Mesendoderm (in vitro differentiated cells): ENCODE measurements at places on chromosomes 5 and 9.
A peak's percentile ranks its signal among the peaks of the same experiment; 100 is the strongest.

- DNase-seq: no peak
Observed at GRCh38 chr9:35608221-35608620, 3.2 kb downstream of the TESK1 start.

GRCh38 chr5:33890131-33891032 is 1.4 kb downstream of the ADAMTS12 start:
- DNase-seq: peak; percentile 54

GRCh38 chr5:88808153-88808552 is 74.8 kb downstream of the MEF2C start:
- DNase-seq: no peak

- DNase-seq: peak; percentile 61
Observed at GRCh38 chr5:146706321-146706972, 172.1 kb downstream of the PPP2R2B start.

GRCh38 chr5:65775476-65775875 is 53.5 kb downstream of the NLN start:
- peak; percentile 52 for DNase-seq

GRCh38 chr5:154395407-154396106 is 50.2 kb upstream of the SAP30L start:
- DNase-seq: peak; percentile 82

DNA sequence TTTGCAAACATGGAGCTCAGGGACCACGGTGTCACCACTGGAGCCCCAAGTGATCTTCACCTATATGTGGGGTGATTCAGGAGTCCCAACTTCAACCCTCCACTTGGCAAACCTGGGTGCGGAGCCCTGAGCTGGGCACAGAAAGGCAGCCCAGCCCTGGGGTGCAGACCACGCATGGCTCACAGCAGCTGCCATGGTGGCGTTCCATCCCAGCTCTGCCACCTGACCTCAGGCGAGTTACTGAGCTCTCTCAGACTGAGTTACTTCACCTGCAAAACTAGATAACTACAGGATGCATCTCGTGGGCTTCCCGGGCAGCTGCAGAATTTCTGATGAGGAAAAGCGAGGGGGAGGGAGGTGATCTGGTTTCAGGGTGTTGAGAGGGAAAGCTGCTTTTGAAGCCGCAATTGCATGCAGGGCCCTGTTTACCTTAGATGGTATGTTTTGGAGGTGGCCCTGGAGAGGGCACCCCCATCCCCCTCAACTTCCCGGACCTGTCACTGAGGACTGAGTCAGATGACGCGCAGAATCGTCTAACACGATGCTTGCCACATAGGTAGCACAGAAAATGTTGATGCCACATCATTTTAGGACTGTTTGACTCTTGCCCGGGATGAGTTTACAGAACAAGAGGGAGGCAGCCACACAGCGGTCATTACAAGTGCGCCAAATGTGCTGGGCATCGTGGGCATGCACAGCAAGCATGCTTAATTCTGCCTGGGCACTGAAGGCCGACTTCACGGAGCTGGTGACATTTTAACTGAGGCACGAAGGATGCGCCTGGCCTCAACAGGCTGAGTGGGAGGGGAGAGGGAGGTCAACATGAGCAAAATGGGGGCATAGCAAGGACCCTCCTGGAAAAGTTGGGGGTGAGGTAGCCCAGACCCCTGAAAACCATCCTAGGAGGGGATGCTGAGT is 154.6 kb downstream of the COL23A1 start:
- DNase-seq: no peak

- no peak for DNase-seq
Observed at GRCh38 chr9:78707481-78707991, 410.6 kb downstream of the PSAT1 start.

DNA sequence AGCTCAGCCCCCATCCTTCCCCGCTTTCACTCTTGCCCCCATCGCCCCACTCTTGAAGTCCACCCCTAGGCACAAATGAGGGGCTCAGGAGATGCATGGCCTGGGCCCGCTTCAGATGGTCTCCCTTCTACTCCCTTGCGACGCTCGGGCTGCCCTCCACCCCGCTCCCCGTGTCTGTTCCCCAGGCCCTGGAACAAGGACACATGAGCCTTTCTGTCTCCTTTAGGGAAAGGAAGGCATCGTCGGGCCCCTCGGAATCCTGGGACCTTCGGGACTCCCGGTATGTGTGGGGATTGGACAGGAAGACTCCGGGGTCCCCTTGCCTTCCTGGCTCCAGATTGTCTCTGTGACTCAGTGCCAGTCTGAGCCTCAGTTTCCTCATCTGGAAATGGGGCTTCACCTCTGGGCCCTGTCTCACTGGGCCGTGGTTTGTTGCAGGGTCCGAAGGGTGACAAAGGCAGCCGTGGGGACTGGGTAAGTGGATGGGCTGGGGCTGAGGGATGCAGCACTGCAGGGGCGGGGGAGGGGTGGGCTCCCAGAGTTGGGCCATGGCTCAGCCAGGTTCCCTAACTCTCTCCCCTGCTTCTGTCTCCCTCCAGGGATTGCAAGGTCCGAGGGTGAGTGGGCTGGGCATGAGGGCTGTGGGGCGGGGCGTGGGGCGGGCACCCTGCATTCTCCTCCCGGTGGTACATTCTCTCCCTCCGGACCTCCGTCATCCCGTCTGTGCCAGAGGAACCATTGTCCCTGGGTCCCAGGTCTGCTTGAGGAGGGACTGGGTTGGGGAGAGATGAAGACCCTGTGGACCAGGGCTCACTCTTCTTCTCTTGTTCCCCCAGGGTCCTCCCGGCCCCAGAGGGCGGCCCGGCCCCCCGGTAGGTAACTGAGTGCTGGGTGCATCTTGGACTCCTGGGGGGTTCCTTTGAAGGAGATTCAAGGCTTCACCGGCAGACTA is 21.8 kb upstream of the ORM1 start:
- no peak for DNase-seq

DNA sequence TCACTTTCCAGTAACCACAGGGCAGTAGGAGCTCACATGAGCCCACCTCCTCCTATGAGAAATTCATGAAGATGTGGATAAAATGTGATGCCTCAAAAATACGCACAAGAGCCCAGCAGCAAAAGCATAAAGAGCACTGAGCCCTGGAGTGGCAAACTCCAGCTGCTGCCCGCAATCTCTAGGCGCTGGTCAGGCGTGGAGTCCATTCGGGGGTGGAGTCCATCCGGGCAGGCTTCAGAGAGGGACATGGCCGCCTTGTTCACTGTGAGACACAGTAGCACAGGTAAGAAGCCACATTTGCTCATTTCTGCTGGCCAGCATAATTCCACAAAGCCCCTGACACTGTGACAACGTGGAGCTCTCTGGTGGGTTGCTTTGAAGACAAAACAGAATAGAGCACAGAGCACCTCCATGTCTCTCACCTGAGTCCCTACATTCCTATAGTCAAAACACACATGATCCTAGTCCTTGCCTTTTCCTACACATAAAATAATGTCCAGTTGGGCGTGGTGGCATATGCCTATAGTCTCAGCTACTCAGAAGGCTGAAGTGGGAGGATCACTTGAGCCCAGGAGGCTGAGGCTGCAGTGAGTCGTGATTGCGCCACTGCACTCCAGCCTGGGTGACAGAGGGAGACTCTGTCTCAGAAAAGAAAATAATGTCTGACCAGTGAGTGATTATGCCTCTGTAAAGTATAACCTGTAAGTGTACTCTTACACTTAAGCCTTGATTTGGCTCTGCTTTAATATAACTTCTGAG is 365.2 kb downstream of the GADD45G start:
- DNase-seq: no peak

DNA sequence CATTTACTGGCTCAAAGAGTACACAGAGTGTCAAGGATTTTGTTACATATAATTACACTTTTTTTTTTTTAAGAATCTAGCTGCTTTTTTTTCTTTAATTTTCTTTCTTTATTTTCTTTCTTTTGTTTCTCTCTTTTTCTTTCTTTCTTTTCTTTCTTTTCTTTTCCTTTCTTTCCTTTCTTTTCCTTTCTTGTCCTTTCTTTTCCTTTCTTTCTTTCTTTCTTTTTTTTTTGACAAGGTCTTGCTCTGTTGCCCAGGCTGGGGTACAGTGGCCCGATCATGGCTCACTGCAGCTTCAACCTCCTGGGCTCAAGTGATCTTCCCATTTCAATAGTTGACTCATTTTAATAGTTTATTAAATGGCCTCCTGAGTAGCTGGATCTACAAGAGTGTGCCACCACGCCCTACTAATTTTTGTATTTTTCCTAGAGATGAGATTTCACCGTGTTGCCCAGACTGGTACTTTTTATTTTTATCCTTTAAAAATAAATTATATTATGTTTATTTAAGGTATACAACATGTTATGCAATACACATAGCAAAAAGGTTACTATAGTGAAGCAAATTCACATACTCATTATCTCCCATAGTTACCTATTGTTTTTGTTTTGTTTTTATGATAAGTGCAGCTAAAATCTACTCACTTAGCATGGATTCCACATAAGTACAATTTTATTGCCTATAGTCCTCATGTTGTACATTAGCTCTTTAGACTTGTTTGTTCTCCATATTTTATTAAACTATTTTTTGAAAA is 381.5 kb upstream of the KLF4 start:
- DNase-seq: no peak

DNA sequence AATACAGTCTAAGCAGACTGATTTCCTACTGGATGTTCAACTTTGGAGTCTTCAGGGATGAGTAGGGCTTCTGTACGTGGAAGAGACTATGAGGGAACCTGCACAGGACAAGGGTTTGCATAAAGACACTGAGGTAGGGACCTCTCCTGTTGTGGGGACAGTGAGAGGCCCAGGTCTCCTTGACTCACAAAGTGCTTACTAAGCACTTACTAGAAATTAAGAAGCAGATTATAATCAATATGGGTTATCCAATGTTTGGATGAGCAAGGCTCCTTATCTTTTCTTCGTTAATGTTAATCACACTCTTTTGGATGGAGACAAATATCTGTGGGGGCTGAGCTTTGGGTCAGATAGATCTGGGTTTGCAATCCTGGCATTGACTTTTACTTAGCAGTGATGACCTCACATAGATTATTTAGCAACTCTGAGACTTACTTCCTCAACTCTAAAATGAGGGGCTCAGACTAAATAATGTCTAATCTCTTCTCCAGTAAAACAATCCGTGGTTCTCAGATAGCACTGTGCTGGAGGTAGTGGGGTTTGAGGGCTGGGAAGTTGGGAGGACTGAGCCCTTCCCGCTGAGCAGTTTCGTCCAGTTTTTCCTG is 45.9 kb downstream of the PDCD1LG2 start:
- no peak for DNase-seq

DNA sequence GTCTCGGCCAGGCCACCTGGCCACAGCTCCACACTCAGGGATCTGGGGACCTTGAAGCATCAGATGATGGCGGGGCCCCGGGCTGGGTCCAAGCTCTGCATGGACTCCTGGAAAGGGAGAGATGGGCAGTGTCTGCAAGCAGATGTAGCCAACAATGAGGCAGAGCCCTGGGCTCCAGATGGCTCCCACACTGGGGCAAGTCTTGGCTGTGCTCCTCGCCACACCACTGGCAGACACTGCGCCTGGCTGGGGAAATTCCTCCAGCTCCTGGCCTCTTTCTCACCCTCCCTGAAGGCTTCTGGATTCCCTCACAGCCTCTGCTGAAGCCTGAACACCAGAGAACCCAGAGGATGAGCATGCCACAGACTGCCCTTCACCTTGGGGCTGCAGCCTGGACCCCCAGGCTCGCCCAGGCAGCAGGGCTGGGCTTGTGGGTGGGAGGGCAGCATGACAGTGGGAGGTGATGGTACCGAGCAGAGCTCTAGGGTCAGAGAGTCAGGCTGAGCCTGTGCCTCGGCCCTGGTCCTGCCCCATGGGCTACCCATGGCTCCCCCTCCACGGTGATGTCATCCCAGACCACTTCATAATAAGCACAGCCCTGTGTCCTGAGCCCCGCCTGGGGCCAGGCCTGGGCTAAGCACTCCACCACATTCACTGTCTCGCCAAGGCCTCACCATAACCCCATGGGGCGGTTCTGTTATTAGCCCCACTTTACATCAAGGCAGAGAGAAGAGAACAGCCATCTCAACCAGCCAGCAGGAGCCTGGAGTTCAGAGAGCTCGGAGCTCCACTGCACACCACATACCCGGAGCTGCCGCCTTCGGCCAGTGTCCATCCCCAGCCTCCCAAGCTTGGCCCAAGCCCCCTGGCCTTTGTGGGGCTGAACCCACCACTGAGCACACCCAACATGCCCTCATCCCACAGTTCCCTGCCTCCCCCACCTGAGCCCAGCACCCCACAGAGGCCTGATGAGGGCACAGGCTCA is 62.2 kb upstream of the ADAMTS2 start:
- DNase-seq: no peak

DNA sequence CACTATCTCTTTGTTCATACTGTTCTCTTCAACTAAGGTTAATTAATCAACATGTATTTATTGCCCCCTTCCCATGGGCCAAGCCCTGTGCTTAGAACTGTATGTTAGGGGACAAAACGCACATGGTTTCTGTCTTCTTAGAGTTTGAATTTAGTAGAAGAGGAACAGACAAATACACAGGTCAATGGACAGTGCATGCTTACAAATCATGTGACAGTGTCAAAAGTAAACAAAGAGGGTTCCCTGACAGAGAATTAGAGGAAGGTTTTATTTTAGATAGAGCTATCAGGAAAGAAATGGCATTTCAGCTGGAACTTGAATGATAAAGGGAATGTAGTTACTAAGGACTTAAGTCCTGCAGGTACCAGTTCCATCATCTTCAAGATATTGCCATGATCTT is 145.2 kb upstream of the CCDC152 start:
- DNase-seq: no peak

DNA sequence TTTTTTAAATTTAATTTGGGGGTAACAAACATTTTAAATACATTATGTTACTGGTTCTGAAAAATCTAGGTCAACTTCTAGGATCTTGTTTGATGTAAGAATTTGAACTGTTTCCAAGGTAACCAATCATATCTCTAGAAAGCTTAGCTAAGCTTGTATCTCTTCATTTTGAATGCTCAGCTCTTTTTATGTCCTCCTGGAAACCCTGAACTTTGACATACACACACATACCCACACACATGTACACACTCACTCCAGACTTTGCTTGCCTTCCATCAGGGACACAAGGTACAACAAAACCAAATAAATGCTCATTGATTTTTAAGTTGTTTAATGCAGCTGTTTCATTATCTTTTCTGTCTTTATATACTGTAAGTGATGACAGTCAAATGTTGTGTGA is 178.5 kb downstream of the RAB3C start:
- DNase-seq: no peak

DNA sequence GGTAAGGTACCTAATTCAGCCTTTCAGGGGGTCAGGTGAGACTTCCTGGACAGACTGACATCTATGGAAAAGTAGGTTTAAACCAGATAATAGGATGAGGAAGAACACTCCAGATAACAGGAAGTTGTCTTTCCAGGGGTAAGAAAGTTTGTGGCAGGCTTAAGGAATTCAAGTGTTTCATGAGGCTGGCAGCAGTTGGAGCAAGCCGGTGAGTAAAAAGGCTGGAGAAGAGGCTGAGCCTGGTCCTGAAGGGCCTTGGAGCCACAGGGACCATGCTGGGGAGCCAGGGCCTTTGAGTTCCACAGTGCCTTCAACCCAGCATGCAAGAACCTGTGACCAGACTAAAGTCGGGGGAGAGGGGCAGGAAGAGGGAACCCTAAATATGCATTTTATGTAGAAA is 353.4 kb downstream of the SPOCK1 start:
- no peak for DNase-seq

GRCh38 chr5:131589510-131590348 is 45.3 kb downstream of the RAPGEF6 start:
- peak; percentile 85 for DNase-seq

- DNase-seq: no peak
Observed at GRCh38 chr5:179803651-179804554, 2.8 kb downstream of the MGAT4B start.

GRCh38 chr9:120926397-120926928 is at the start of gene TRAF1:
TSS of gene TRAF1 (minus strand) at chr9:120926796. CDS start at chr9:120926075, 721 bp downstream.
- DNase-seq: no peak

- DNase-seq: peak; percentile 76
Observed at GRCh38 chr5:76641514-76642120, 18.4 kb upstream of the F2RL2 start.

GRCh38 chr9:131028221-131028884 is 19.4 kb downstream of the LAMC3 start:
- DNase-seq: no peak
